Vagina (tissue), 2 donors: ENCODE measurements at places on chromosomes 1 and 21. TPM values are rescaled to one million over a fixed set of nuclear protein-coding genes. Genes with fewer than 3 reads are reported as not detected.

DNA sequence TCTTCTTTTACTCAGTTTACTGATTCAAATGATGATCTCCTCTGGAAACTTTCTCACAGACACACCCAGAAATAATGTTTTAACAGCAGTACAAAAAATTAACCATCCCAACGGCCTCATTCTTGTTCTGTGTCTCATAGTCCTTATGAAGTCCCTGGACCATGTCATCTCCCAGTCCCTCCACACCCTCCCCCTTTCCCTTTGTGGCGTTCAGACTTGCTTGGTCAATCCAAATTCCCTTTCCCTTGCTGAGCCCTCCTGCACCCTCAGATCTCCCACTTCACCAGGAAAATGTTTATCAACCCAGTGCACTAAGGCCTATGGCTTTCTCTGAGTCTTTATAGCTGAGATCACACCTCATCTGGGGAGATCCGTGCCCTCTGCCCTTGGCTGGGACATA lies 85.9 kb downstream of the CENPF start:
- DNase-seq = no peak
- H3K4me1 ChIP-seq = no peaks in the 10 kb centered on the region
- no peaks in the 10 kb centered on the region for H3K27me3 ChIP-seq
- H3K27ac ChIP-seq = no peak overlapping the region

DNA sequence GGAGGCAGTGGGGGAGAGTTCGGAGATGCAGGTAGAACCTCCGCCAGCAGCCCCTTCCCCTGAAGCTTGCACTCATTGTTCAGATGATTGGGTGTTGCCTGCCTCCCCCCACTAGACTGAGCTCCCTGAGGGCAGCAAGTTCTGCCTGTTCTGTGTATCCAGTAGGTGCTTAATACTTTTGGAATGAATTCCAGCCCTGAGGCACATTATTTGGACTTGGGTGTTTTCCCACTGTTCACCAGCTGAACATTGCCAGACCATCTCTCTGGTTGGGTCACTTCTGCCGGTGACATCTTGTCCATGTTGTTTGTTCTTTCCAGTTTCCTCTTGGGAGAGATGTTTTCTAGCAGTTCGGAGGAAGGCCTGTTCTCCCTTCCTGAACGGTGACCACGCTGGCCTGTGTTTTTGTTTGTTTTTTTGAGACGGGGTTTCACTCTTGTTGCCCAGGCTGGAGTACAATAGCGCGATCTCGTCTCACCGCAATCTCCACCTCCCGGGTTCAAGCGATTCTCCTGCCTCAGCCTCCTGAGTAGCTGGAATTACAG lies 48.7 kb downstream of the SPSB1 start:
- no peak for DNase-seq
- no peak overlapping the region for H3K27ac ChIP-seq
- peaks cover 84% of the 10 kb centered on the region for H3K4me1 ChIP-seq
- no peaks in the 10 kb centered on the region for H3K27me3 ChIP-seq
- no peaks in the 10 kb centered on the region for H3K36me3 ChIP-seq

DNA sequence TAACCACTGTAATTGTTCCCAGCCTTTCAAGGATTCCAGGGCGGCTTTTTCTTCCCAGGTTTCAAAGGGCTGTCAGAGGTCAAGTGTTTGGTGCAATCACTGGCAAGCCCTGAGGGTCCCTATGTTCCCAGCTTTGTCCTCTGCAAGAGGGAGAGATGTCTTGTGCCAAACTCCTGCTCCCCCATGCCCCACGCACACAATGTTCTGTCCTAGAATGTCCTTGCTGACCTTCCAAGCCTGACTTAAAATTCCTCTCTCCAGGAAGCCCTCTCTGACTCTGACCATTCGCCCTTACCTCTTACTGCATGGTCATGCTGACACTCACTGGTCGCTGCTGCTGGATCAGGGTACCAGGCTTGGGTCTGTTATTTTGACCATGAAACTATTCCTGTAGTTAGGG lies 152.5 kb upstream of the KCND3 start:
- H3K27ac ChIP-seq = no peak overlapping the region
- no peaks in the 10 kb centered on the region for H3K36me3 ChIP-seq
- no peak for DNase-seq
- H3K4me3 ChIP-seq = no peak overlapping the region
- no peaks in the 10 kb centered on the region for H3K27me3 ChIP-seq

Gene OR2W3
- total RNA-seq = 3.9 TPM

DNA sequence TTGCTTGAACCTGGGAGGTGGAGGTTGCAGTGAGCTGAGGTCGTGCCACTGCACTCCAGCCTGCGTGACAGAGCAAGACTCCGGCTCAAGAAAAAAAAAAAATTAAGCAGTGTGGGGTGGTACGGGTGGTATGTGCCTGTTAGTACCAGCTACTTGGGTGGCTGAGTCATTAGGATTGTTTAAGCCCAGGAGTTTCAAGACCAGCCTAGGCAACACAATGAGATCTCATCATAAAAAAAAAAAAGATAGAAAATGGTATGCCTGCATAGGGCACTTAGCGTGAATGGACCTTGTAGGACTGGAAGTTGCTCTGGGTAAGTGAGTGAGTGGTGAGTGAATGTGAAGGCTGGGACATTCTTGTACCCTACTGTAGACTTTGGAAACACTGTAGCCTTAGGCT lies 37.0 kb downstream of the TBCE start:
- peaks cover 8% of the 10 kb centered on the region for H3K4me1 ChIP-seq
- no peak for DNase-seq
- no peaks in the 10 kb centered on the region for H3K36me3 ChIP-seq
- no peak overlapping the region for H3K27ac ChIP-seq
- no peaks in the 10 kb centered on the region for H3K27me3 ChIP-seq

Gene WARS2
- 8.3 TPM for total RNA-seq

- H3K27me3 ChIP-seq = no peaks in the 10 kb centered on the region
- H3K4me1 ChIP-seq = peaks cover 57% of the 10 kb centered on the region
- no peaks in the 10 kb centered on the region for H3K36me3 ChIP-seq
- H3K4me3 ChIP-seq = no peak overlapping the region
Observed at GRCh38 chr1:147545133-147545532, 3.8 kb downstream of the BCL9 start.

GRCh38 chr1:194705123-194705854 lies 1518.9 kb upstream of the B3GALT2 start:
- no peak for DNase-seq
- no peaks in the 10 kb centered on the region for H3K4me1 ChIP-seq
- no peaks in the 10 kb centered on the region for H3K27me3 ChIP-seq
- H3K4me3 ChIP-seq = no peak overlapping the region
- H3K27ac ChIP-seq = no peak overlapping the region

Gene KIF14
- 0.74 TPM for total RNA-seq

DNA sequence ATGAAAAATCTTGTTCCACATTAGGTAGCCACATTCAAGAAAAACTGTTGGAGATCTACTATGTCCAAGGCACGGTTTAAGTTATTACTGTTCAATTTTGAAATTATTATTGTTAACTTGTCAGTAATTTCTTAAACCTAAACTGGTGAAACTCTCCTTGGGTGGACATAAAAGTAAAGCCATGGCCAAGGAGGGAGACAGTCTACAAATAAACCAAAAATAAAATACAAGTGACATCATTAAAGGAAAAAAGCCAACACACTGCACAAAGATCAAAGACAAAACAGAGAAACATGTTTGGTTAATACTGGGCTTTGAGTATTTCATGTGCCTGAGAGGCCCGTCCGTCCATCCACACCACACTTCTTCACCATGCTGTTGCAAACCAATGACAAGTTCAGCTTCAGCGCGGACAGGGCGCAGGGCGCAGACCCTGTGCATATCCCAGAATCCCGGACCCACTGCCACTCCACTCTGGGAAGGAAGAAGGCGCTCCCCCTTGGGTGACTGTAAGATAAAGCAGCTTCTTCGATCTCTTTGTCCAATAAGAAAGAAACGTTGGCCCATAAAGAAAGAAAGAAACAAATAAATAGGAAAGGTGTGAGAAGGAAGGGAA lies 918 bp upstream of the RASAL2 start:
- peaks cover 20% of the 10 kb centered on the region for H3K4me1 ChIP-seq
- no peak for DNase-seq
- no peaks in the 10 kb centered on the region for H3K27me3 ChIP-seq
- peak overlapping the region; percentile 59 for H3K4me3 ChIP-seq
- no peaks in the 10 kb centered on the region for H3K36me3 ChIP-seq

DNA sequence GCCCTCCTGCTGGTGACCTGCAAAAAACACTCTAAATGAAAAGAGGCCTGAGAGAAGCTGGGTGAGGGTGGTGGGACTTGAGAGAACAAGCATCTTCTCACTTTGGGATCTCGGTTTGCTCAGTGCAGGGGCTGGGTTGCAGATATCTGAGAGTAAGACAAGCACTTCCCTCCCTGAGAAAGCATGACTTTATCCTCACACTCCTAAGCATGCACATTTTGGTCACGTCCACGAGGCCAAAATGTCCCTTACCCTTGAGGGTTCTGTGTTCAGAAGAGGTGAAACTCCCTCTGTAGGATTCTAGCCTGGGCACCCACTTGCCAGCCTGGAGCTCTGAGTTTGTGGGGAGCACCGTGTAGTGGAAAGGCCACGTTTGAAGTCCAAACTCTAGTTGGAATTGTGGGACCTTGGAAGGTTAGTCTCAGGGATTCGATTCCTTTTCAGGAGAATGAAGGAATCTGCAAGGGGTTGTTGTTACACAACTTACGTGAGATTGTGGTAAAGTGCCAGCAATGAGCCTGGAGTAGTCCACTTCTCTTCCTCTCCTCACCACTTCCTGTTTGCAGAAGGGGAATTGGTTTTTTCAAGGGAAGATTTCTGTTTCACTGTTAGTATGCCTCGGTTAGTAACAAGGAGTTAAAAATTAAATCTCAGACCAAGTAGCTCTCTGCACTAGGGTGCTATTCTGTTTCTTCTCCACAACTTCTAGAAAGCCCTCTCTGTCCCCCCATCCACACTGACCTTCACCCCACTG lies 3.0 kb downstream of the FCAMR start:
- H3K27ac ChIP-seq = no peak overlapping the region
- no peaks in the 10 kb centered on the region for H3K27me3 ChIP-seq
- H3K36me3 ChIP-seq = no peaks in the 10 kb centered on the region
- H3K4me1 ChIP-seq = no peaks in the 10 kb centered on the region
- no peak for DNase-seq

DNA sequence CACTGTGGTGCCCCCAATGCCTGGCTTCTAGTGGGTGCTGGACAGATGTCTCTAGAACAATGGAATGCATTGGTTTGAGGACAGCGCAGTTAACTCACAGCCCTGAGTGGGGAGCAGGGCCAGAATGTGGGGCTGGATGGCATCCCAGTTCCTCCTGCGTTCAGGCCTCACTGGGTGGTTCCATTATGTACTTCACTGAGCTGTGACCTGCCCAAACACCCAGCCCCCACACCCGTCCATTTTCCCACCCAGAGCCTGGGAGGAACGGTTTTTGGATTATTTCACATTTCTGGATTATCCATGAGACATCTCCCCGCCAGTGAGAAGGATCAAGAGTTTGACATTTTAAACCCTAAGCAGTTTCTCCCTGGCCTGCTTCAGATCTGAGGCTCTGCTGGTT lies 55.3 kb upstream of the WASF2 start:
- H3K27me3 ChIP-seq = no peaks in the 10 kb centered on the region
- H3K36me3 ChIP-seq = peaks cover 38% of the 10 kb centered on the region
- peaks cover 73% of the 10 kb centered on the region for H3K4me1 ChIP-seq
- H3K27ac ChIP-seq = peak overlapping the region; percentile 99

DNA sequence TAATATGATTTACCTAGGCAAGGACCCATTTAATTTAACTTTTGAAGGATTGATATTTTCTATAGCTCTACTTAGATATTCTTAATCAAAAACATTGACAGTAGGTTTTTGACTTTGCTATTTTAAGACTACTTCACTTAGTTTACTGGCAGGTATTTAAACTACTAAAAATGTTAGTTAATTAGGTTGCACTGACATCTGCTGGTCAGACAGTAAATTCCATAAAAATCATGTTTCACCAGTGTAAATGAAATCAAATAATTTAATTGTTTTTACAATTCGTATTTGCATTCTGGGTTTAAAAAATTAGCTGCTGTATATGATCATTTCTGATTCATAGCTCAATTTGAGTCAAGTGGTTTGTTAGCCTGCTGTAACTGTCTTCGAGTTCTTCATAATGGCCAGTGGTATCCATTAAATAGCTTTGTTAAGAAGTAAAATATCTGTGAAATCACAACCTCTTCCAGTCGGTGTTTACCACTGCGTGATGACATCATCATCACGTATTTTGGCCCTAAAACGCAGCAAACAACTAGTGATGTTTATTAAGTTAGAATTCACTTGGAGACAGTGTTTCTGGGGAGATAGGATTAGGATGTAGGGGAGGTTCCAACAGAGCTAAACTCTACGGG lies 26.2 kb downstream of the EXTL2 start:
- no peak for DNase-seq
- H3K4me3 ChIP-seq = no peak overlapping the region
- H3K27me3 ChIP-seq = no peaks in the 10 kb centered on the region
- no peak overlapping the region for H3K27ac ChIP-seq
- no peaks in the 10 kb centered on the region for H3K36me3 ChIP-seq

DNA sequence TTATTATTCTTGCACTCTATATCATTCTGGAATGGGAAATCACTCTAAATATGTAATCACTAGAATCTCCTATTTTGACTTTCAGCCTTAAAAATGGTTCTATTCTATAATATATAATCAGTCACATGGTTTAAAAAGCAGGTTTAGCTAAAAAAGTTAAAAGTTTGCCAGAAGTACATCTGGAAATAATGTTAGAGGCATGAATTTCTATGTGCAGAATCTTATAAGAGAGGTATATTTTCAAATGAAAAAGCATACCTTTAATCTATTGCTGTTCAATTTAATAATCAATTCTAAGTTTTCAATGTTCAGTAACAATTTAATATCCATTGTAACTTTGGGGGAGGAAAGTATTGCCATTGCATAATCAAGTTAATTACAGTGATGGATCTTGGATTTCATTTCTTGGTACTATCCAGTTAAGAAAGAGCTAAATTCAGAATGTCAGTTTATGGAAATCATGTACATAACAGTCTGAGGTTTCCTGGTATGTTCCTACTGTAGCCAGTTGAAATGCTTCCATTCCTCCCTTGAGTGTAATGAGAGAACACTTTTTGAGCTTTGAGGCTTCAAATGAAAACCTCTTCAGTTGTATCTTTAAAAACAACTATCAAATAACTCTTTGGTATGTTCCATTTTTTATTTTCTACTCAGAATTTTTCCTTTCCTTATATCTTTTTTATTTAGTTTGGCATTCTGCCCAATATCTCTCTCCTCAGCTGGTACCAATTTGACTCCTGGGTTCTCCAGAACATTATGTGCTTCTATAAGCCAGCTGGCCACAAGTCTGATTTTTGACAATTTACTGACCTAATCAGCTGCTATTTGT lies 175.7 kb upstream of the COL11A1 start:
- no peaks in the 10 kb centered on the region for H3K27me3 ChIP-seq
- H3K27ac ChIP-seq = no peak overlapping the region
- H3K4me3 ChIP-seq = no peak overlapping the region
- H3K4me1 ChIP-seq = peaks cover 6% of the 10 kb centered on the region

DNA sequence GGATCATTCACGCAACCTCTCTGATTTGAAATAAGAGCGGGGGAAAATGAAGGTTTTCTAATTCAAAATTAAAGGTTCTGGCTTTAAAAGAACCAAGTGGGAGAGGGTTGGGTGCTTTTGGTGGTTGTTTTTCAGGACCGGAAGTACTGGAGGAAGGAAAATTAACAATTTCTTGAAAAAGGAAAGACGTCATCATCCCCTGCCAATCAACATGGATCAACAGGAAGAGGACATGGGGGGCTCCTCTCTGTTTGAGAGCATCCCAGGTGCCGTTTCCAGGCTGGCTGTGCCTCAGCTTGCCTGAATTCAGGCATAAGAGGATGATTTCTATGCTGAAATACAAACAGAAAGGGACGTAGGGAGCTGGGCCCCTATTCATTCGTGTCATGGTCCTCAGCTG lies 21.6 kb upstream of the NID1 start:
- H3K27ac ChIP-seq = no peak overlapping the region
- no peaks in the 10 kb centered on the region for H3K36me3 ChIP-seq
- H3K4me3 ChIP-seq = no peak overlapping the region
- no peaks in the 10 kb centered on the region for H3K4me1 ChIP-seq
- no peaks in the 10 kb centered on the region for H3K27me3 ChIP-seq
- no peak for DNase-seq
